Stimulated activated CD4-positive, alpha-beta T cell treated with anti-CD3 and anti-CD28 coated beads, Interleukin-1b, Interleukin-23, amount 100 ng/mL, for 1 hour (primary cell): ENCODE measurements at places on chromosomes 3 and 15.

DNA sequence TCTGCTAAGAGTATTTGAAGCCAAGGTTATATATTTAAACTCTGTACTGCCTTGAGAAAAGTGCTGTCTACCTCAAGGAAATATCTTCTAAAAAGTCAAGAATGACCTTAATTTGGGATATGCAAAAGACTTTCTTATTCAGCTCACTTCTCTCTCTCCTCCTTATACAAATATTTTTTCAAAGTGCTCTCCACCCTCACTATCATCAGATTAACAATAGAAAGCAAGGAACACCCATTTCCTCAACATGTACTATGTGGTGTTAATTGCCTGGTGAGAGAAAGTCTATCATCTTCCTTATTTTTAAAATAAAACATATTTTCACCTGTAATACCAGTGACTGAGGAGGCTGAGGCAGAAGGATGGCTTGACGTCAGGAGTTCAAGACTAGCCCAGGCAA is 44.4 kb upstream of the RSL24D1 start:
- DNase-seq = no peak

- no peak for DNase-seq
These were observed 114.4 kb downstream of the FOXP1 start for GRCh38 chr3:71469138-71469435.

DNA sequence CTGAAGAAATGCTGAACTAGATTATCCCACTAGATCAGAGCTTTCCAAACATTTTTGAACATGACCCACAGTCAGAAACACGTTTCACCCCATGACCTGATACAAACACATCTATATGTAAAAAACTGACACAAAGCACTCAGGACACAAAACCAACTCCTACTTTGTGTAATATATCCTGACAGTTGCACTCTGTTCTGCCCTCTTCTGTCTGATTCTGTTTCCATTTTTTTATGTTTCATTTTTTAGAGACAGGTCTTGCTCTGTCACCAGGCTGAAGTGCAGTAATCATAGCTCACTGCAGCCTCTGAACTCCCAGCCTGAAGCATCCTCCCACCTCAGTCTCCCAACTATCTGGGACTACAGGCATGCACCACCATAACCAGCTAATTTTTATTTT is 15.8 kb upstream of the RFTN1 start:
- DNase-seq = no peak

- no peak for DNase-seq
These were observed 1.1 kb upstream of the WDR82 start for GRCh38 chr3:52279596-52279995.

- no peak for DNase-seq
These were observed 16.3 kb upstream of the CRTC3 start for GRCh38 chr15:90513448-90513847.

GRCh38 chr15:94300612-94301011 is 69.3 kb downstream of the MCTP2 start:
- DNase-seq = no peak

- DNase-seq = no peak
These were observed 99.7 kb downstream of the NAALADL2 start for GRCh38 chr3:174958671-174959328.

GRCh38 chr3:108461661-108462111 is 48.7 kb downstream of the MYH15 start:
- no peak for DNase-seq

DNA sequence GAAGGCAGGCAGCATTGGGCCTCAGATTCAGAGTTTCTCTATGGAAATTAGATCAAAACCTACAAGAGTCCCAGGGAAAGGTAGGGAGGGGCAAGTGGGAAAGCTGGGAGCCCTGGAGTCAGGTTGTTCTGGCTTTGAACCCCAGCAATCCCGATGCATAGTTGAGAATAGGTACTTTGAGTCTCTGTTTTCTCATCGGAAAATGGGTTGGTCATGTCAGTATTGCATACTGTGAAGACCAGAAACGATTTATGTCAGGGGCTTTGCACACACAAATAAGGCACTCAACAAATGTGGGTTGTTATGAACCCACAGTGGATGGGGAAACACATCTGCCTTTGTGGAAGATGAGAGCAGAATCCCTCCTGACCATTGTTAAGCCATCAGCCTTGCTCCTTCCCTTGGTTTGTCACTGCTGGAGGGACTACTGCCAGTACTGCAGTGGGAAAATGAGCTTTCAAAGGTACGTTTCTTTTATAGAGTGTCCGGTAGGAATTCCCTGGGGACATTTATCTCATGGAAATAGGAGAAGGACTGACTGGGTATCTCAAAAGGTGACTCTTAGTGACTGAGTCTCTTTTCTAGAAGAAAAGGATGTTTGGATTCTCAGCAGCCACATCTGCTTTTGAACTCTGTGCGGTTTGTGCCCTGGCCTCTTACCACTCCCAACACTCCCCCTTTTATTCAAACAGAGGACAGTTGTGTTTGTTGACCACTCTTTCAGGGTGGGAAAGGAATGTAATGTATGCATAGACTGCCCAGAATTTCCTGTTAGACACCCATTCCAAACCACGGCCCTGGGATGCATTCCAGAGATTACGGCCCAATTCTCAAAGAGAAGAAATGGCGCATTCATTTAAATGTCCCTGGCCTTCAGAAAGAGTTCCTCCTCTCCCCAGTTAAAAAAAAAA is 54.6 kb upstream of the VILL start:
- DNase-seq = no peak

DNA sequence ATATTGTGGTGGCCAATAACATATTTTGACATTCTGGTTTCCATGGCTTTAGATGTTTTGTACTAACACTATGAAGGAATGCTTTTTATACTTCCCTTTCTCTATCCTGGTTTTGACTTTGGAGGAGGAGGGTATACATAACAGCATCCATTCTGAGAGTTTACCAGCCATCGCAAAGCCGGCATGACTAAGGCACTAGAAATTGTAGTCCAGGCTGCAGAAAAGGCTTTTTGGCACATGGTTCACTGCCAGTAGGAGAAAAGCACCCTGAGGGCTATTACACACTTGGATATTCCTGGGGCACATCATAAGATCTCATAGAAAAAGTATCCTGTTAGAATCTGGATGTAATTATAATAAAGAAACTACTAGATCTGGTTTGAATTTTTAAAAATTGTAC is 101.8 kb downstream of the STT3B start:
- DNase-seq = no peak

GRCh38 chr3:177836671-177837070 is 639.4 kb upstream of the TBL1XR1 start:
- DNase-seq = no peak

DNA sequence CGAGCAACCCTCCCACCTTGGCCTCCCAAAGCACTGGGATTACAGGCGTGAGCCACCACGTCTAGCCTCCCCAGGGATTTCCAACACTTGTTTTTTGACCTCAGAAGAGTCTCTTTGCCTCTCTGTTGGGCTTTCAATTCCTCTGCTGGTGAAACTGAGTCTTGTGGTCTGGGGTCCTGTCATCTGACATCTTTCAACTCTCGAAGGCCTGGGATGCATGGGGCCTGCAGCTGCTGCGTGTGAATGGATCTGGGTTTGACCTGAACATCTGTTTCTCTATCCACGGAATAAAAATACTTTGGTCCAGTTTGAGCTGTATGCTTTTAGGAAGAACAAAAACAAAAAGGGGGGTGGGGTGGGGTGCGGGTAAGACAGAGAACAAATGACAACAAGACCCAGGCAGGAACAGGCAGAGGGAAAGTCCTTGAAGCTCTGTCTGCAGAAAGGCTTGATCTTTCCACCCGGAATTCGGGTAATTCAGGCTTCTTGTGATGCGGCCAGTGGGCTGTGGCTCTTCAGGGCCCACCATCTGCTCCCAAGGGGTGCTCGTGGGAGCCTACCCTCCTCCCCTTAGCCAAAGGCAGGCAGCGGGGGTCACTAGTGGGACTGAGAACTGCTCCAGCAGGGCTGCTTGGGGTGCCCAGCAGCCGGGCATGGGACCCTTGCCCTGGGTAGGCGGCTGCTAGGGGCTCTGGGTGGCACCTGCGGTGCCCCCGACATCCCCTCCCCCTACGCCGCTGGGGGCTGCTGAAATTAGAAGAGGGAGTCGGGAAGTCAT is 71.5 kb downstream of the SLC12A8 start:
- DNase-seq = no peak

GRCh38 chr3:38706961-38707360 is 57.5 kb upstream of the SCN5A start:
- DNase-seq = no peak

DNA sequence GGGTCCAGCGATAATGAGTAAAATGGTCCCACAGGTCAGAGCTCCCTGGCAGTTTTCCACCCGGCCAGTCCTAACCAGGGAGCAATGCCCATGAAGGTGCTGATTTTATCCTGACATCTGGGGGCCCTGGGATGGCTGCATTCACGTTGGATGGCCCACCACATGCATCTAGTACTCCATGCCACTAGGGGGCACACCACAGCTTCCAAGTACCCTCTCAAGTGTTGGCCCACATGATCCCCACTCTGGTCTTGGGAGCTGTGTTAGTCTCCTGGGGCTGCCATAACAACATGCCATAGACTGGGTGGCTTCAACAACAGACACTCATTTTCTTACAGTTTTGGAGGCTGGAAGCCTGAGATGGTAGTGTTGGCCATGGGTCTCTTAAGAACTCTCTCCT is 225.5 kb downstream of the SLCO3A1 start:
- no peak for DNase-seq

DNA sequence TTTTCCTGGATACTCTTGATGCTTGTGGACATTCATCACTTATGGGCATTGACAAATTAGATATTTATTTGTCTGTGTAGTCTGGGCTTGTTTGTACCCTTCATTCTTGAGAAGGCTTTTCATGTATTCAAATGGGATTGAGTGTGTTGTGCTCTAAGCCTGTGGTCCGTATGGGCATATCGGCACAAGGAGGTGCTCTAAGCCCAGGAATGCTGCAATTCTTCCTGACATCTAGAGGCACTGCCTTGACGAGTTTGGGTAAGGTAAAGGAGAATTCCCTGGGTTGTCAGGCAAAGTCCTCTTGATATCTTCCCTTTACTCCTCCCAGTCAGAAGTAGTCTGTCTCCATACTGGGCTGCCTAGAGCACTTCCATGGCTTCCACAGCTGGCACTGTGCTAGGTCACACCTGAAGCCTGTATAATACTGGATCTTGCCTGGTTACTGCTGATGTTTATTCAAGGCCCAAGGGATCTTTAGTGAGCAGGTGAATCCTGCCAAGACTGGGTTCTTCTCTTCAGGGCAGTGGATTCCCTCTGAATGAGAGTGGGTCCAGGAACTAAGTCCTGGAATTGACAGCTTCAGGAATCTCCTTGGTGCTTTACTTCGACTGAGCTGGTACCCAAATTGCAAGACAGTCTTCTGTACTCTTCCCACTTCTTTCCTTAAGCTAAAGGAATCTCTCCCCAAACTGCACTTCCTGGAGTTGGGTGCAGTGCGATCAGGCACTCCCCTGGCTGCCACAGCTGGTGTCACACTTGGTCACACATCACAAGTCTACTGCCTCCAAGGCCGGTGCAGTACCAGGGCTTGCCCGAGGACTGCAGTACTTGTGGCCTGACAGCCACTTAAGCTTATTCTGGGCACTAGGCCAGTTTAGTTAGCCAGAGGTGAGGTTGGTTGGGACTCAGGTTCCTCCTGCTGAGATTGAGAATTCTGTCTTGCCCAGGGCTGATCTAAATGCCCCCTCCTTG is 46.0 kb downstream of the GALK2 start:
- DNase-seq = no peak

GRCh38 chr3:136195258-136196063 is 674 bp downstream of the MSL2 start:
- peak; percentile 32 for DNase-seq

DNA sequence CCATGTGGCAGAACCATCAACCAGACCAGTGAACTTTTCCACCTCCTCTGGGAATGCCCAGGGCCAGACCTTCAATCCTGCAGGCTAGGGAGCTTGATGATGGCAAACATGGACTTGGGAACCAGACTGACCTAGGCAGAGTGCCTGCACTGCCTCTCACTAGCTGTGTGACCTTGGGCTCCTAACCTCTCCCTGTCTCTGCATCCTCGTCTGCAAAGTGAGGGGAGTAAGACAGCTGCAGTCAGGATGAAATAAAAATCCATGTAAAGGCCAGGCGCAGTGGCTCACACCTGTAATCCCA is 17.5 kb upstream of the LOXL1 start:
- DNase-seq = no peak

DNA sequence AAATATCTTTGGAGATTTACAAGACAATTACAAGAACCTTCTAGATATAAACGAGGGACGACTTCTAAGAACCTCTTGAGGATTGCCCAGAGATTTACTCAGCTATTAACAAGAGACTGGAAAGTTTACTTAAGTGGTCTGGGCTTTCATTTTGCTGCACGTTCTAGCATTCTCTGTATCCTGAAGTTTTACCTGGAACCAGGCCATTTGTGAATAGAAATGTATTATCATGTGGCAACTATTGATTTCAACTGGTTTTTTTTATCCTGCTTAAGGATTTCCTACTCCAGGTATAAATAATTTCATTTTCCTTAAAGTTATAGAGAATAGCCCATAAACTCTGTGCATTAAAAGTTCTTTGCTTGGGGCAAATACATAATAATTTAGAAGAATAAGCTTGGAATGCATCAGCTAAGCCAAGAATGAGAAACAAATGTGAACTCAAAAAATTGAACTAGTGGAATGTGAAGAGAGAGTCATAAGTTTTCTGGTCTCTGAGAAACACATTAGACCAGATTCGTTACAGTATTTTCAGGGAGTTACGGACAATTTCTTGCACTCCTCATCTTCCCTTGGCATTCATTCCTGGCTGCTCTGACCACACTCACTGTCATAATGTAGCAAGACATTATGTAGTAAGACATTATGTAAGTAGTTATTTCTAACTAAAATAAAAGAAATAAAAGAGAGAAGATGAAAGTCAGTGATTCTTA is 1.3 kb downstream of the AQP9 start:
- no peak for DNase-seq

- DNase-seq = no peak
These were observed 357.4 kb downstream of the SHQ1 start for GRCh38 chr3:72490688-72491435.

DNA sequence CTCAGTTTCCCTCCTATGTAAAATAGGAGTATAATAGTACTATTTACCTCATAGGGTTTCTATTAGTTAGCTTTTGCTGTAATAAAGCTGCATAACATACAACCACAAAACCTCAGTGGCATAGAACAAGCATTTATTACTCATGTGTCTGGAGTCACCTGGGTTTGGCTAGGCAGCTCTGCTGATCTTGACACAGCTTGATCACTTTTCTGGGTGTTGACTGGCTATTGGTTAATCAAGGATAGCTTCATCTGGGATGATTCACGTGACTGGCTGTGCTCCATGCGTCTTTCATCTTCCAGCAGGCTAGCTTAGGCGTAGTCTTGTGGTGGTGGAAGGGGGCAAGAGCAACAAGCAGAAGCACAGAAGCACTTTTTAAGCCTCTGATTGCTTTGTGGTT is 112.6 kb downstream of the SQOR start:
- DNase-seq = no peak

GRCh38 chr3:30918761-30919160 is 24.3 kb upstream of the GADL1 start:
- no peak for DNase-seq

GRCh38 chr3:5239602-5240001 is 52.1 kb downstream of the EDEM1 start:
- DNase-seq = no peak

- DNase-seq = no peak
These were observed 976 bp upstream of the ABTB1 start for GRCh38 chr3:127671523-127672428.

- DNase-seq = no peak
These were observed 24.8 kb downstream of the MYO1E start for GRCh38 chr15:59347915-59348314.

- no peak for DNase-seq
These were observed 99.8 kb downstream of the SEC22A start for GRCh38 chr3:123301331-123302184.
